T follicular helper cell (primary cell): ENCODE measurements at places on chromosomes 12 and 14.

GRCh38 chr14:64459405-64460136 lies 5.7 kb upstream of the AKAP5 start:
- DNase-seq: no peak

DNA sequence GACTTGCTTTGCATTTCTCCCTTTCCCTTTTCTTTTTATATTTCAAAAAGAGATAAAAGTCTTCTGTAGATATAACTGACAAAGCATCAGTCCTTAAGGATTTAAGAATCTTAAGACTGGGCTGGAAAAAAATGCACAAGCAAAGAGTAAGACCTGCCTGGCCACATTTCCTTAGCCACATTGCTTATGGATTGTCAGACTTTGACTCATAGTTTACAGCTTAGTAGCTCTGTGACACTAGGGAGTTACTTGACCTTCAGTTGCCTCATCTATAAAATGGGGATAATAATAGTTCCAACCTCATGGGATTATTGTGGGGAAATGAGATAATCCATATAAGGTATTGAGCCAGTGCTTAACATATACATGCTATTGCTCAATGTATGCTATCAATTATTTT lies 66.4 kb upstream of the STK38L start:
- no peak for DNase-seq

GRCh38 chr12:91331371-91331770 lies 148.8 kb upstream of the DCN start:
- no peak for DNase-seq

DNA sequence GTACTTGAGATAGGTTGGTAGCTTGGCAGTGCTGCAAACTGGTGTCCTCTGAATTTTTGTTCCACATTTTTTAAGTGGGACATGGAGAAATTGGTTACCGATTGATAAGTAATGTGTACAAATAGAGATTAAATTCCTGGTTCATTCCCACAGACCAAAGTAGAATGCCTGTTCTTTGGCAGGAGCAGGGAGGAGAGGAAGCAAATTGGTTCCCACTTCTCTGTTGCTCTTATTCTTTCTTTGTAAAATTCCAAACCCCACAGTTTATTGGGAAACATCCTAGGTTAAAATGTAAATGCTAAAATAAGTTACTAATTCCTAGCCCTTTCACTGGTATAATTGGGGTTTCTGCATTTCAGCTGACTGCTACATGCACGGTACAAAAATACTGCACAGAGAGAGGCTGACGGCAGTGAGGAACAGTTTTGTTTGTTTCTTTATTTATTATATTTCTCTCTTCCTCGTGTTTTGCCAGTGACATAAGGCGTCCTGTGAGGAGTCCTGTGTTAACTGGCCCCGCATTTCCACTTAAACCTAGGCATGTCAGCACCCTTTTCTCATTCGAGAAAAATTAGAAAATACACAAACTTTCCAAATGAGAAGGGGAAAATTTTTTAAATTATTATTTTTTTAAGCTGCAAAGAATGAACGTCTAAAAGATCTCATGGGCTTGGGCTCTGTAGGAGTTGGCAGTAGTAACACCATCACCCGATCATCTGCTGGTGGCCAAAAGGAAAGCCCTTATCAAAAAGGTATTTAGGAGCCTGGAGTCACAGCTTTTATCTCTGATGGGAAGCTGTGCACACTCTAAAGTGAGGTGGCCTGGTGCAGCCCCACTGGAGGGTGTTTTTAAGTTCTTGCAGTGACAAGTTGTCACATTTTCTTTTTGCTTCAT lies 25.4 kb upstream of the BCL7A start:
- DNase-seq: no peak

GRCh38 chr12:95774311-95775045 lies 16.1 kb downstream of the NTN4 start:
- DNase-seq: no peak

- DNase-seq: no peak
Measured at GRCh38 chr14:75570797-75571196, 7.6 kb upstream of the FLVCR2 start.

- no peak for DNase-seq
Measured at GRCh38 chr14:38080696-38081095, 127.0 kb upstream of the SSTR1 start.

DNA sequence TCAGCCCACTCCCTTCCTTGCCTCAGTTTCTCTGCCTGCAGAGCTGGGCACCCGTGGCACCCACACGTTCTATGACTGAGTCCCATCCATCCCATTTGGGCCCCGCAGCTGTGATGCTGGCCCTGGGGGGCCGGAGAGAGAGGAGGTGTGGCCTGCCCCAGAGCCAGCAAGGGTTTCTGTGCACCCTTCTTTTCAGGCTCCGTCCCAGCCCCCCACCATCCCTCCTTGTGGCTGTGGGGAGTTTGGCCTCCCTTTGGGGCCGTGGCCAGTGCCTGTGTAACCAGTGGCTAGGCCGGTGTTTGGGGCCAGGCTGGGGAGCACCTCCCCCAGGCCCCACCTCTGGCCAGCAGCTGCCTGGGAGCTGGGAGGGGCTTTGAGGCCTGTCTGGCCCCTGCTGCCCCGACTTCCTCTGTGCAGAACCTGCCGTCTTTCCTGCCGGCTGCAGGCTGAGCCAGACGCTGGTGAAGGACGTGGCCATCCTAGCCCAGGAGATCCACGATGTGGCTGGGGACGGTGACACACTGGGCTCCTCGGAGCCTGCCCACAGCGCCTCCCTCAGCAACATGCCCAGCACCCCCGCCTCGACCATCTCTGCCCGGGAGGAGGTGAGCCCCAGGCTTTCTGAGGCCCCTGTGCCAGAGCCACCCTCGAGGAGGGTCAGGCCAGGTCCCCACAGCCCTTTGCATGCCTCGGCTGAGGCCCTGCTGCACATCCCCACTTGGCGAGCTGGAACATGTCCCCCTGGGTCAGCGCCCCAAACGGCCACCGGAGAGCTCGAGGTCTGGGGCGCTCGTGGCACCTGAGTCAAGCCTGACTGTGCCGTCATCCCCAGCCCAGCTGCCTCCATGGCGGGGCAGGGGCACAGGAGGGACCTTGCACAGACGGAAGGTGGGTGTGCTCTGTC lies 27.7 kb downstream of the CEP170B start:
- DNase-seq: no peak

DNA sequence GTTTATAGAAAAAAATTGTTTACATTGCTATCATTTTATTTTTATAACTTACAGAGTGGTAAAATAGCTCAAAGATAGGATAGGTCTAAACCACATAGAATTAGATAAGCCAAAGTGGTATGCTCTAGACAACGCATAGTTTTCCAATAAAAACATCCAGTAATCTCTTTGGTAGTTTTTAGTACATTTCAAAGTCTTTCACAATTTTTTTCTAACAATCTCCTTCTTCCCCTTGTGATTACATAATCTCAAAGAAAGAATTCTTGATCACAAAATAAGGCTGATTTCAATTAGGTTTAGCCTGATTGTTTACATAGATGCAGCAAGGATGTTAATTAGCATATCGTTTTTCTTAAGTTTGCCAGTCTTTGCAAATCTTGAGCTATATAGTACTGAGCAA lies 460.0 kb downstream of the FUT8 start:
- no peak for DNase-seq

DNA sequence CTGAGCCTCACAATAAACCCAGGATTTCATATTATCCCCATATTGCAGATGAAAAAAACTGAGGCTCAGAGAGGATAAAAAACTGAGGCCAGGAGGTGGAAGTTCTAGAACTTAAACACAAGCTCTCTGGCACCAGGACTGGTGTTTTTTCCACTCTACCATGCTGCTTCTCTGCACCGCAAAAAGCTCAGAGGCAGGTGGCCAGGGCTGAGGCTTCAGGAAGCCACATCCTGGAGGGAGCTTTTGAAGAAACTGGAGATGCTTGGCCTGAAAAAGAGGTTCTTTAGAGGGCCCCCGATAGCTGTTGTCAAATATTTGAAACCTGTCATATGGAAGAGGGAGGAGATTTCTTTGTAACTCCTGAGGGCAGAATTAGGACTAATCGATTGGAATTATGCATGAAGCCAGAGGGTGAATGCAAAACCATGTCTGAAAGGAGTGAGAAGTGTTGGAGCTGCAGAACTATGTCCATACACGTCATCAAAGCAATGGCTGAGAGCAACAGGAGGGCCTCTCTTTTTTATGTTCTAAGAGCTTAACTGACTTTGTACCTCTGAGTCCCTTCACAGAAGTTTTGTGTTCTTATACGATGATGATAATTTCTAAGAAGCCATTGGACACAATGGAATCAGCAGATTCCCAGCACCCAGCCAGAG lies 448.6 kb downstream of the FUT8 start:
- DNase-seq: no peak

- DNase-seq: no peak
Measured at GRCh38 chr12:125381373-125381772, 316.1 kb downstream of the AACS start.

GRCh38 chr12:55724226-55724939 lies 4.2 kb downstream of the RDH5 start:
- peak; percentile 45 for DNase-seq

DNA sequence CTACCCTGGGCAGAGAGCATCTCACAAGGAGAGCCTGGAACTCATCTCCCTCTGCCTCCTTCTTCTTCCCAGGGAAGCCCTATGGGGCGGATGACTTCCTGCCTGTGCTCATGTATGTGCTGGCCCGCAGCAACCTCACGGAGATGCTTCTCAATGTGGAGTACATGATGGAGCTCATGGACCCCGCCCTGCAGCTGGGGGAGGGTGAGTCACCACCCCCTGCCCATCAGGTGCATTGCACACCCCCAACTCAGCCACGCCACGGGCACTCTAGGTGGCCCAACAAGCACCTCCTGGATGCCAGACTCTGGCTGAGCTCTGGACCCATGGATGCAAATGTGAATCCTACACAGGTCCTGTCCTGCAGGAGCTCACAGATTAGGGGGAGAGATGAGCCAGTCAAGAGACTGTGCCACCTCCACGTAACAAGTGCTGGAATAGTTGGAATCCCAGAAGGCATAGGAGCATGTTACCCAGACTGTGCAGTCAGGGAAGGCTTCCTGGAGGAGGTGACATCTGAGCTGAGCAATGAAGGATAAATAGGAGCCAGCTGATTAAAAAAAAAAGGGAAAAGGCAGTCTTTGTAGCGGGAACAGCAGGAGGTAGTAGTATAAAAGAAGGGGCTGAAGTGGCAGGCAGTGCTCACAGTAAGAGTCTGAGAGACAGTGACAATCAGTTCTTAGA lies 71.9 kb downstream of the LGMN start:
- DNase-seq: no peak

DNA sequence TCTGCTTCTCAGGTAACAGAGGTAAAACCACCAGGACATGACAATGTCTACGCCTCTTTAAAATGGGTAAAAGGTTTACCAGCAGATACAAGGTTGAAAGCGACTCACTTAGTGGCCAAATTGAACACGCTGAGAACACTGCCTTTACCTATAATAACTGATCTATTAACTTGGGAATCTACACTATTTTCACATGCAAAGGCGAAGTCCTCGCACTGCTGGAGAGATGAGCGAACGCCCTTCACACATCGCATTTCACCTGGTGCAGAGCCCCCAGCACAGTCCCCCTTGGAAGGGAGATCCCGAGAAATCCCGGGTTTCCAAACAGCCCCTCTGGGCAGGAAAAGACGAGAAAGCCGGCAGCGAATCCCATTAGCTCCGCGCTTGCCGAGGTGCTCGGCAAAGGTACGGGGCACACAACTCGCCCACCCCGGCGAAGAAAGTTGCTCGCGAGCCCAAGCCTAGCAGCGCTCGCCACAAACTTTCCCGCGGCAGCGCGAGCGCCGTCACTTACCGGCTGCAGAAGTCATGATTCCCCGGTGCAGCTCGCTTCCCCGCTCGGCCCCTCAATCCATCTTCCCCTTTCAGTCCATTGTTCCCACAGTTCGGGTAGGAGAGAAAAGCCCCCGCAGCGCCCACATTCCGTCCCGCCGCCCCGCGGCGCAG lies 423 bp downstream of the FGD6 start:
- no peak for DNase-seq

DNA sequence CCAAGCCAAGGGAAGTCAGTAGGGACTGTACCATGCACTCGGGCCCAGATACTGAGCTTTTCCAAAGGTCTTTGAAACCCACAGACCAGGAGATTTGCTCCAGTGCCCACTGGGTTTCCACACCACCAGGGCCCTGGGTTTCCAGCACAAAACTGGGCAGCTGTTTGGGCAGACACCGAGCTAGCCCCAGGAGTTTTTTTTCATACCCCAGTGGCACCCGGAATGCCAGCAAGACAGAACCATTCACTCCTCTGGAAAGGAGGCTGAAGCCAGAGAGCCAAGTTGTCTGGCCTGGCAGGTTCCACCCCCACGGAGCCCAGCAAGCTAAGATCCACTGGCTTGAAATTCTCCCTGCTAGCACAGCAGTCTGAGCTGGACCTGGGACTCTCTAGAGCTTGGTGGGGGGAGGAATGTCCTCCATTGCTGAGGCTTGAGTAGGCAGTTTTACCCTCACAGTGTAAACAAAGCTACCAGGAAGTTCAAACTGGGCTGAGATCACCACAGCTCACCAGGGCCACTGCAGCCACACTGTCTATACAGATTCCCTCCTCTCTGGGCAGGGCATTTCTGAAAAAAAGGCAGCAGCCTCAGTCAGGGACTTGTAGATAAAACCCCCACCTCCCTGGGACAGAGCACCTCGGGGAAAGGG lies 793.7 kb downstream of the RPS29 start:
- DNase-seq: no peak

GRCh38 chr12:123891516-123892179 lies 81.0 kb downstream of the CCDC92 start:
- no peak for DNase-seq

GRCh38 chr14:77180726-77181602 lies 634 bp upstream of the TMEM63C start:
- DNase-seq: no peak

DNA sequence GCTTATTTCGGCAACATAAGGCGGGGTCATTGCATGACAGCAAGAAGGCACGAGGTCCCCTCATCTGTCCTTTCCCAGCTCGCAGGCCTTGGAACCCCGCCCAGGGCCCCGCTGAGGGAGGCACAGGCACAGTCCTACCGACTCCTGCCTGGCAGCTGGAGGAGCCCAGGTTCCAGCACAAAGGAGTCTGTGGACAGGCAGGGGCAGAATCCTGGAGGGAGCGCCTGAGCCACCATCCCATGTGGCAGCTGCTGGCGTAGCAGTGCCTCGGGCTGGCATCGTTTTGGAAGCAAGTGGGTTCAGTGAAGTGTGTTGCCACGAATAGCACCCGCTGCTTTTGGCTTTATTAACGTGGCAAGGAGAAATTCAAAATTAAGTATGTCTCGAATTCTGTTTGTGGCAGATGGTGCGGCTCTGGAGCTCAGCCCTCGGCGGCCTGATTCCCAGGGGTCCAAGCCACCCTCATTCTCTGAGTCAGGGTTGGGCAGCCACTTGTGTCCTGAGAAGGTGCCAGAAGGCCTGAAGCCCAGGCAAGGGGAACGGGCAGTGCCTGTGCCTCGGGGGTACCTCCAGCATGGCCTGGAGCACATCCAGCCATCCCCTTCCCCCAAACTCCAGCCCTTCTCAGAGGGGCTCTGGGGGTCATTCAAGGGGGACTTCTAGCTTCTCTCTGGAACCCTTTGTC lies 35.9 kb downstream of the SLC8B1 start:
- no peak for DNase-seq

DNA sequence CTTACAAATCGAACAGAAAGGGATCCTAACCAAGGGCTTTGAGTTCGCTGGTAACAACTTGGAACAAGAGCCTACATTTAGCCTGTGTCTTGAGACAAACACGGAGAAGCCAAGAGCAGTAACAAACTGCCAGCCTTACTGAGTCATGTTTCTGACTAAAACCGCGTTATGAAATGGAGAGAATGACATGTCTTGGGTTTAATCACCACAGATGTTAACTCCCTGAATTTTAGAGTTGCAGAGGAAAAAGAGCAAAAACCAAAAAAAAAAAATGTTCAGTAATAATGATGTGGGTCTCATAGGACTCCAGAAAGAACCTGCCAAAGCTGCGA lies 1.0 kb downstream of the BLTP3B start:
- no peak for DNase-seq
